CD4-positive, alpha-beta memory T cell (primary cell): ENCODE measurements at places on chromosomes 4 and X. TPM values are rescaled to one million over a fixed set of nuclear protein-coding genes. Genes with fewer than 3 reads are reported as not detected.

Gene CENPVL1
- polyA plus RNA-seq, result not detected

Gene ANK2
- not detected for polyA plus RNA-seq

Gene SMIM10L2A
- polyA plus RNA-seq, result 0.06 TPM

Gene FHL1
- 55.5 TPM for polyA plus RNA-seq

Gene ODAM
- not detected for polyA plus RNA-seq

Gene PDE6B
- 16.0 TPM for polyA plus RNA-seq

Gene AWAT2
- not detected for polyA plus RNA-seq
